Stimulated activated CD4-positive, alpha-beta T cell treated with anti-CD3 and anti-CD28 coated beads, Interleukin-12 subunit alpha, Interleukin-12 subunit beta, amount 100 ng/mL, for 4 hours (primary cell): ENCODE measurements at places on chromosomes 6 and 20.
A peak's percentile ranks its signal among the peaks of the same experiment; 100 is the strongest.

GRCh38 chr6:129923530-129924250, 62.6 kb upstream of the TMEM244 start:
- DNase-seq = no peak

GRCh38 chr20:11813106-11813890, 104.4 kb upstream of the BTBD3 start:
- no peak for DNase-seq

- DNase-seq = no peak
Measured at GRCh38 chr6:110495949-110496348, 19.5 kb upstream of the SLC22A16 start.

- no peak for DNase-seq
Measured at GRCh38 chr6:25013246-25013645, 77.5 kb upstream of the RIPOR2 start.

DNA sequence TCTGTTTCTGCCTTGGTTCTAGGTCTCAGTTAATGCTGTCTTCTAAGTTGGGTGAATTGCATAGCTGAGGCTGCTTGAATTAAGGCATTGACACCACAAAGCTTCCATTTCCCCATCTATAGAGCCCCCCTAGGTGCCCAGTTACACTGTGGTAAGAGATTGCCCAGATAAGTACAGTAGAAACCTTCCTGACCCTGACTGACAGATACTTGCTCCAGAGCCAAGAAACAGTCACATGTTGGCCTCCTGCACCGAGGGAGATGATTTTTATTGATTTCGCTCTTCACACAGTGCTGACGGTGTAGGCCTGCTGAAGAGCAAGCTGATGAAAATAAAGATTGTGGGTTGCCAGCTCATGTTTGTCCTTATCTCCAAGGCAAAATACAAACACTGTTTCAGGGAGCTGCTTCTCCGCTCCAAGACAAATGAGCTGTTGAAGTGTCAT, 67.9 kb downstream of the TRMT11 start:
- no peak for DNase-seq

GRCh38 chr6:122730775-122731386, 48.6 kb upstream of the FABP7 start:
- DNase-seq = no peak

DNA sequence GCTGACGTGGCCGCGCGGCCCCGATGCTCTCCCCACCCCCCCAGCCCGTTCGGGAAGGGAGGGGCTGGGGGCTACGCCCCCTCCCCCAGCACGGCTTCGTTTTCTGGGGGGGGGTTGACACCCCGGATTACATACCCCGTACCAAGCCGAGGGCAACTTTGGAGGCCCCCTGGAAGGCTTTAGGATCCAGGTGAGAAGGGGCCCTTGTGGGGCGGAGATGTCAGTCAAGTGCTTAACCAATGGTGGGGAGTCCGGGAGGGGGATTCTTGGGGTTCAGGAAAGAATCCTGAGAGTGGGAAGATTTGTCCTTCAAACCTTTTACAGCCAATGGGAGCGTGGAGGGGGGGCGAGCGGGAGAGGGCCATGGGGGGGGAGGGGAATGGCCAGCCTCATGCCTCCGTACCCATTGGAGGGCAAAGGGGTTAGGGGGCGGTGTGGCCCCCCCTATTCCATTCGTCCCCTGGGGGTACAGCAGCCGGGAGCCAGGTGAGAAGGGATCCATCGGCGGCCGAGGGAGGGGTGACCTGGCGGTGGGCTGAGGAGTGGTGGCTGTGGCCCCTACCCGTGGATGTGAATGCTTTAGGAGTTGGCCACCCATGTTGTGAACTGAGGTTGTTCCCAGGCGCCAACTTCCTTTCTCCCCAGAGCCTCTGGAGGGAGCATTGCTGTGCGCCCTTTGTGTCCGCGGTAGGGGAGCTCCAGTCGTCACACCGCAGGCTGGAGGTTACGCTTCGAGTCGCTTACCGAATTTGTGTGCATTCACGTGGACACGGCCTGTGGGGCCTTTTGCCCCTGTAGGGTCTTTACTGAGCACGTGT, 682 bp downstream of the BRD2 start:
- DNase-seq = peak; percentile 75

DNA sequence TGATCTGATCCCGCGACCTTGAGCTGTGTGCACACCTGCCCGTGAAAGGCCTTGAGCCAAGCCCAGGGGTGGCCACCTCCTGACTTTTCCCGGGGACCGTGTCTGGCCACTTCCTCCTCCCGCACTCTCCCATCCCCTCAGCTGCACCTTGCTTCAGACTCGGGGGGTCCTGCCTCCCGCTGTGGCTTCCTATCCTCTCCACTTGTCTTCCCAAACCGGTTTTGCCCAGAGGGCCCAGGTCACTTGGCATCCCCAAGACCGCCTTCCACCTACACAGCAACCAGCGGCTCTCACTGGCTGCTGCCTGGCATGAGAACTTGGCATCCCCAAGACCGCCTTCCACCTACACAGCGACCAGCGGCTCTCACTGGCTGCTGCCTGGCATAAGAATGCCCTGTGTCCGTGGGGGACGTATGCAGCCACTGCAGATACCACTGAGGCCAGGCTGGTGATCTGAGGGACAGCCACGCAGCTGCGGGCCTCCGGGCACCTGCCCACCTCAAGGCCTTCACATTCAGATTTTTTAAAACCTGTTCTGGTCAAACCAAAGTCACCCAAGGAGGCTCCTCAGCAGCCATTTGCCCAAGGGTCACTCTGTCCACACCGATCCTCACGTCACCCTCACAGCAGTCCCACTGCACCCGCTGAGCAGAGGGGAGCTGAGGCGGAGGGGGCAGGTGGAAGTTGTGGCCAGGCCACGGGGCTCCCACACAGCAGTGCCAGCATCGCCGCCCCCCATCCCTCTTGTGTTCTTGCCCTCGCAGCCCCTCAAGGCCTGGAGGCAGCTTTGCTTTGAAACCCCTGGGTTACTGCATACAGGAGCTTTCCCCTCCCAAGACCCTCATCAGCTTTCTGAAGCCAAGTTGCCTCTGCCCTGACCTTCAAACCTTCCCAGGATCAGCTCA, 245.5 kb downstream of the TAF4 start:
- DNase-seq = no peak

DNA sequence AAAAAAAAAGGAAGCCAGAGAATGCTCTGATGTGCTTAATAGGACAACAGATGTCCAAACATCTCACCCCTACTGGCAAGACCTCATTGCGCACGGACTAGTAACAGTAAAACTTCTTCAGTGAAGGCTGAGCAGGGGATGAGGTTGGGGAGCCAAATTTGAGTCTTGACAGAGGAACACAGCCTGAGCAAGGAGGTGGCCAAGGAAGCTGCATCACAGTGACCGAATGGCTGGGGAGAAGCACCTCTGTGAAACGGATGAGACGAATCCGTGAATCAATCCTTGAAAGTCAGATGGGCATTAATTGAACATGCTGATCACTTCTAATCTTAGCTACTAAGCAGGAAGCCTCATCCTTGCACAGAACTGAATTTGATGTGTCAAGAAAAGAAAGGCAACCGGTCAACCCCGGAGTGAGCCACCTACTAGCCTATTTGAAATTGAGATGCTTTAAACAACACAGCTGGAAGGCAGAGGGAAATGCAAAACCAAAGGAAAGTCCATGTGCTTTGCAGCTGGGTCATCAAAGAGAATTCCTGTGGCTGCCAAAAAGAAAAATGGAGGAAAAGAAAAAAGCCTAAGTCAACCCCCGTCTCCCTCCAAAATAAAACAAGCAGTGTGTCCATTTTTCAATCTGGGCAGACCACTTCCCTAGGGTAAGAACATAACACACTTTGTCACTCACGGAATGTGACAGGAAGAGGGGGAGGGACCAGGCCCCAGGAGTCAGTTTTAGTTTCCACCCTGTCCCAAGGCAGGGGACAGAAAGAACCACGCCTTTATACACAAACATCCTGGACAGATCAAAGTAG, 29.5 kb downstream of the PXDC1 start:
- no peak for DNase-seq

DNA sequence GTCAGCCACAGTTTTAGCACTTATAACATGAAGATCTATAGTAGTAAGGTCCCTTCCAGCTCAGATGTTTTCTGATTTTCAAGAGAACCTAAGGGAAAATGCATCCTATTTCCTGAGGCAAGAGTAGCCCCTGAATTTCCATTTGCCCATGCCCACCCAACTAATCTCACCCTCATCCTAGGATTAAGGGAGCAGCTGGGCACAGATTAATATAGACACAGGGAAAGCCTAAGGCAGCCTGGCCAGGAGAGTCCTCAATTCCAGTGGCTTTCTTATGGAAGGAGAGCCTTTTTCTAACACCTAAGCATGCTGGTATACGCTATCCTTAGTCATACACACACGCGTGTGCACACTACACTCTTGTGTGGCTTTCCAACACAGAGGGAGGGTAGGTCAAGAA, 1.5 kb downstream of the APOBEC2 start:
- DNase-seq = no peak

- peak; percentile 90 for DNase-seq
Measured at GRCh38 chr6:30646450-30647241, at the start of gene C6orf136. Gene C6orf136 (plus strand): TSS chr6:30647133. CDS start chr6:30647232, 99 bp downstream.

DNA sequence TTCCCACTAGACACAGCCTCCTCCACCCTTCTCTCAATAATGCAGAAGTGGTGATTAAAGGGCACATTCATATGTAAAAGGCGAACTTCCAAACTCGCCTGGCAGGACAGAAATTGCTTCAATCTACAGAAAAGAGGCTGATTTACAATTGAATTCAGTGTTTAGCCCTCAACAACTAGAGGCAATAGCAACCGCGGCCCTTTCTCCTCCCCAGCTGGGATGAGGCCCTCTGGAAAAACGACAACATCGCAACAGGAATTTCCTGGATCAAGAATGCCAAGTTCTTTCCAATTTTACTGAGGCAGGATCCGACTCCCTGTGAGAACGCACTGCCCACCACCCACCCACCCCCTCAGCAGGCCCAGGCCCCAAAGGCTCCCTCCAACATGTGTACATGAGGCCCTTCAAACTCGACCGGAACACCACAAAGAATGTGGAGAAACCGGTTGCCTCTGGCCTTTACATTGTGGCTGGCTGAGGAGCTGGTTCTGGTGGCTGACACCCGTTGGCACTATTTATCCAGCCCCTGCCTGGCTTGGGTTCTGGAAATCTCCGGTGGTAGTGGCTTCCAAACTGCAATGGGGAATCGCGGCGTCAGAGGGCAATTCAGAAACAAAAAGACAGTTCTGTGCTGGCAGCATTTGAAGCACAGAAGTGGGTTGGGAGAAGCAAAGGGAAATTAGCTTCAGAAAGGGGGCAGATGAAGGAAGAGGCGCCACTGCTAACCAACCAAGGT, 36.8 kb downstream of the ZMYND8 start:
- DNase-seq = no peak

- no peak for DNase-seq
Measured at GRCh38 chr6:44219815-44220784, 3.3 kb upstream of the SLC29A1 start.

DNA sequence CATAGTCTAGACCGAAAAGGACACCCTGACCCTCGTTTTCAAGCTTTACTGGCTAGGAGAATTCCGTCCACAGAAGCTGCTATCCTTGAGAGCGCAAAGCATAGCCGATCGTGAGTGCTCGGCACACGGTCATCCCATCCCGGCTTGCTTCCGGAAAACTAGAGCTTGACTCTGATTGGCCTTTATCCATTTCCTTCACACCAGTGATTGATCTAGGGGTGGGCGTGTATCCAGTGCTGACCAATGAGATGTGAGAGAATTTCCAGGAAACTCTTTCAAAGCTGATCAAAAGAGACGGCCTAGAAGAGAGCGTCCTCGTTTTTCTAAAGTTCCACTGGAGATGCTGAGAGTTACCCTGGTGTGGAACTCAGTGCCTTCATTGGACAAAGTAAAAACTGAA, 41.0 kb upstream of the NFATC2 start:
- no peak for DNase-seq

DNA sequence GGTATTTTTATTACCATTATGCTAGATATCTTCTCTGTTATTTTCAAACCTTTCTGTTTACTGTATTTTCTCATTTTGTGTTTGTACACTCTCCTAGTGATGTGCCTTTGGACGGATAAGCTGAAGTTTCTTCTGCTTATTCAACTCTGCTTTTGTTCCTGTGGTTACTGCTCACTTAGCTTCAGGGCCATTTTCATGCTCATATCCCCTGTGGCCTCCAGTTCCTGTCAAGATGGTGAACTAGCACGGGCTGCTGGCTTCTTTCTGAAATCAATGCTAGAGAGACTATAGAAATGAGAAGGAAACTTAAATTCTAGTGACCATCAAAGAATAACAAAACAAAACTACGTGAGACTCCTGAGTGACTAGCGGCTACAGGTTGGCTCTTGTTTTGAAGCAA, 6.8 kb upstream of the CST8 start:
- DNase-seq = no peak

- no peak for DNase-seq
Measured at GRCh38 chr20:10453241-10453640, 18.1 kb downstream of the SLX4IP start.

DNA sequence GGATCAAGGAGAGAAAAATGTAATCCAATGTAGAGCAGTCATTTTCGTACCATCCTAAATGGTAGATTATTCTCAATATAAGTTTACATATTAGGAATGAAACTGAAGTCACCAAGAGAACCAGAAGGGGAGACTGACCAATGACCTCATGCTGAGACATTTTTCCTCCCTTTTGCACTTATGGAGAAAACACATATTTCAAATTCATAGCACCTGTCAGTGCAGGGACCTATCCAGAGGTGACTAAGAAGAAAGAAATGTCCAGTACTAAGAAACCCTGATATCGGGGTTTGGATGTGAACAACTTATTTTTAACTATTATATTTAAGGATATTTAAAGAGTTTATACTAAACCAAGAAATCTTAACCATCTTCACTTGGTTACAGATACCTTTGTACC, 16.6 kb upstream of the LYRM2 start:
- DNase-seq = no peak

- no peak for DNase-seq
Measured at GRCh38 chr6:901696-902460, 208.9 kb upstream of the EXOC2 start.

DNA sequence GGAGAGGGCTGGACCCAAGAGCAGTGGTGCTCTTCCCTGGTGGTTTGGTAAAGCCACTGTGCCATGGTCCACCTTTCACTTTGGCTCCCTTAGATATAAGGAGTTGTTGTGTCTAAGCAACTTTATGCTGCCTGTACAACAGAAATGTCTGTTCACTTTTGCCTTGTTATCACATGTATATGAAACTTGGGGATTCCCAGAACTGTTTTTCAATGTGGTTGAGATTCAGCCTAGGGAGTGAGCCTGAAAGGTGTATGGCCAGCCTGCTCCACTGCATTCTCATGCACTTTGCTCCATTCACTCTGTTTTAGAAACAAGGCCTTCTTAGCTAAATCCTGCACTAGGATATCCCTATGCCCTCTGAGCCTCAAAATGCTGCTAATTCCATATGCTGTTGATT, 234.5 kb upstream of the THEMIS start:
- DNase-seq = no peak

- DNase-seq = no peak
Measured at GRCh38 chr6:116827561-116828240, 1.2 kb downstream of the GPRC6A start.

GRCh38 chr6:89058627-89059026, 21.9 kb upstream of the PNRC1 start:
- DNase-seq = no peak
